ENCODE measurements at places on chromosomes 2 and 18.

- DNase-seq: no peak
These were observed 38.7 kb upstream of the SERTAD2 start for GRCh38 chr2:64692401-64692800.

DNA sequence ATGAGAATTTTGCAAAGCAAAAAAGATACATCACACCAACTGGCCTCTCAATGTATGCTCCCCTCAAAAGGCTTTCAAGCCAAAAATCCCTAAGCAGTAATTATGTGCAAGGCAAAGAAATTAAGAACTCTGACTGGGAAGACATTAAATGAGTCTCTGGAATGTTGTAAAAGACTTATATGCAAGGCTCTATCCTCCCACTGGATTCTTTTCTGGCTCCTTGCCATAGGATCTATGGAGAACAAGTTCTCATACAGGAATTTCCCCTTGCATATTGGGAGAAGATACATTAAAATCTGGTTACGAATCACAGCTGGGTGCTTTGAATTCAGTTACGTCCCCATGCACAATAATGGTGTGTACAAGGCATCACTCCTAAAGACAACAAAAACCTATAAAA is 73.4 kb upstream of the ATL2 start:
- no peak for DNase-seq

DNA sequence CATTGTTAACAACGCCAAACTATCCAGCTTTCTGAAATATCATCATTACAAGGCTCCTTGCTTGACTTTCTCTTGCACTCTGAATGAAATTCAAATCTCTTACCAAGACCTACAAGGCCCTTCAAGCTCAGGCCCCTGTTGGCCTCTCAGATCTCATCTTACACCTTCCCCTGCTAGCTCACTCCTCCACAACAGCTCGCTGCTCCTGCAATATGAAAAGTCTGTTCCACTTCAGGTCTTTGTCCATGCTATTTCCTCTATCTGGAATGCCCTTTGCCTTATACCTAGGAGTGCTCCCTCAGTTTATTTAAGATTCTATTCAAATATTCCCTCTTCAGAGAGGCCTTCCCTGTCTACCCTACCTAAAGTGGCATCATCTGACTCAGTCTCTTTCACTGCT is 91.7 kb downstream of the SESTD1 start:
- no peak for DNase-seq

DNA sequence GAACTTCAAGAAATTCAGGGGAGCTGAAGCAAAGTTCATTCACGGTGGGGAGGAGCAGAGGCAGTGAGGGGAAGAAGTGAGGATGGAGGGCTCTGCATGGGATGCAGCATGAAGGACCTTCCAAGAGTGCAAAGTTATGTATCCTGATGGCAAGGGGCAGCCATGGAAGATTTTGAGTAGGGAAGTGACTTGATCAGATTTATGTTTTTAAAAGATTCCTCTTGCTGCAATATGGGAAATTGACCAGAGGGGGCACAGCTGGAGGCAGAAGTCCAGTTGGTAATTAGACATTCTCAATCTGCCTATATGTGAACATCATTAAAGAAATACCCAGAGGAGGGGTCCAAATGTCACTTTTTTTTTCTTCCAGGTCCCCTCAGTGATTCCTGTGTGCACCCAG is 21.5 kb upstream of the ANXA4 start:
- DNase-seq: no peak

DNA sequence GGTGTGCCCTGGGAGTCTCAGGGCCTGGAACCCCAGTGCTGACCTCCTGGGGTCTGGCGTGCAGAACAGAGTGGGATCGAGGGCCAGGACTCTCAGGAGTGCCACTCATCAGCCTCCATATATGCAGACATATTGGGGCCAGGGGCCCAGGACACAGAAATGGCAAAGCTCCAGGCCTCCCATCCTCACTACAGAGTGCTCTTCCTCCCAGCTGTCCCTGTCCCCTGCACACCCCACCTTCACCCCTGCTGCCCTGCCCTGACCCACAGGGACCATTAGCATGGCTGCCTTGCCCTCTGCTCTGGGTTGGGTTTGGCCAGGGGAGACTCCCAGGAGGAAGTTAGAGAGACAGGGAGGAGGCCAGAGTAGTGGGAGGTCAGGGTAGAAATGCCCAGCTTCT is 2.8 kb downstream of the TEX51 start:
- DNase-seq: no peak

DNA sequence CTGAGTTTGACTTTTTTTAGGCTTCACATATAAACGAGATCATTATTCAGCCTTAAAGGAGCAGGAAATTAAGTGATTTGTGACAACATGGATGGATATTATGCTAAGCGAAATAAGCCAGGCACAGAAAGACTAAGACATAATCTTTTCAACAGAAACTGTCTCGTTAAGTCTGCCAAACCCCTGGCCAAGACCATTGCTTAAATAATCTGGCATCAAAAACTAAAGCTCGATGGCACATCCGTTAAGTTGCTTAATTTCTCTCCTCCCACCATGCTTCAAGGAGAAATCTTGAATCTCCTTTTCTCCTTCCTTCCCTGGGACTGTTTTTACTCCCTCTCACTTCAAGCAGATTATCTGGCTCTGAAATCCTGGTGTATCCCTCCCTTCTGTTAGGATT is 140.3 kb downstream of the GALNT14 start:
- no peak for DNase-seq

- no peak for DNase-seq
These were observed 43.5 kb downstream of the DOK6 start for GRCh38 chr18:69444221-69444620.

- no peak for DNase-seq
These were observed 233.8 kb upstream of the SKOR2 start for GRCh38 chr18:47485221-47485797.

DNA sequence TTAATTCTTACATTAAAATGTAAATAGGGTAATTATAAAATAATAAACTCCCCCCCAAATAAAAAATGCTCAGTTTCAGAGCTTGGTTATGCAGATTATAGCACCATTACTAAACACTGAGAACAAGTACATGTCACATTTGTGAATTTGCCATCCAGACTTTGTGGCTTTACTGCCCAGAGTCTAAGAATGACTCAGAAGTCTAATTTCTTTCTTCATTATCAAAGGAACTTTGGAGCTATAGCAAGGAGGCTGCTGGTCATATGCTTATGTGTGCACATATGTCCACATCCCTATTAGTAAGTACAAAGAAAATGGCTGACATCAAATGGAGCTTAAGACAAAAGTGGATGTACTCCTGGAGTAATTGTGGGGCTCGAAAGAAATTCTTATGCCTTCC is 248.5 kb upstream of the SESTD1 start:
- DNase-seq: no peak

DNA sequence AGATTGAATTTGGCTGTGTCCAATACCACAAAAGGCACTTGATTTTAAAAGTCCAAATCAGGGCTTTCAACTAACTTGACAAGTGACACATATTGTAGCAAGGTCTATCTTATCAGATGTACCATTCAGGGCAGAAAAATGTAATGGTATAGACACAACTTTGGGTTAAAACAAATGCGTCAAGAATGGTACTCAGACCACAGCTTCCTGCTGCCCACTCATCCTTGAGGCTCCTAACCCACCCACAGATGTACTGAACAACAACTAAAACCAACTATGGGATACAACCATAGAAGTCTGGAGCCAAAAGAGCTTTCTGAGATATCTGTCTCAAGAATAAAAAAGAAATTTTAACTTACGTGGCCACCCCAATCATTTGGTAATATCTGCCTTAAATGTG is 105.2 kb downstream of the RBM43 start:
- no peak for DNase-seq

DNA sequence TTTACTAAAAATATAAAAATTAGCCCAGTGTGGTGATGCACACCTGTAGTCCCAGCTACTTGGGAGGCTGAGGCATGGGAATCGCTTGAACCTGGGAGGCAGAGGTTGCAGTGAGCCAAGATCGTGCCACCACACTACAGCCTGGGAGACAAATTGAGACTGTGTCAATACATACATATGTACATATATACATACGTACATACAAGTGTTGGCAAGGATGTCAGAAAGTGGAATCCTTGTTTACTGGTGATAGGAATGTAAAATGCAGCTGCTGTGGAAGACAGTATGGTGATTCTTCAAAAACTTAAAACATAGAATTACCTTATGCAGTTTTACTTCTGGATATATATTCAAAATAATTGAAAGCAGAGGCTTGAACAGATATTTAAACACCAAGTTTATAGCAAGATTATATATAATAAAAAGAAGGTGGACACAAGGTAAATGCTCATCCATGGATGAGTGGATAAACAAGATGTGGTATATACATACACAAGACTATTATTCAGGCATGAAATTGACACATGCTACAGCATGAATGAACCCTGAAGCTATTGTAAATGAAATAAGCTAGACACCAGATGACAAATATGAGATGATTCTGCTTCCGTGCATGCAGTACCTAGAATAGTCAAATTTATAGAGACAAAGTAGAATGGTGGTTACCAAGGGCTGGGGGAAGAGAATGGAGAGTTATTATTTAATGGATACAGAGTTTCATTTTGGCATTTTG is 43.2 kb downstream of the CCDC138 start:
- no peak for DNase-seq

DNA sequence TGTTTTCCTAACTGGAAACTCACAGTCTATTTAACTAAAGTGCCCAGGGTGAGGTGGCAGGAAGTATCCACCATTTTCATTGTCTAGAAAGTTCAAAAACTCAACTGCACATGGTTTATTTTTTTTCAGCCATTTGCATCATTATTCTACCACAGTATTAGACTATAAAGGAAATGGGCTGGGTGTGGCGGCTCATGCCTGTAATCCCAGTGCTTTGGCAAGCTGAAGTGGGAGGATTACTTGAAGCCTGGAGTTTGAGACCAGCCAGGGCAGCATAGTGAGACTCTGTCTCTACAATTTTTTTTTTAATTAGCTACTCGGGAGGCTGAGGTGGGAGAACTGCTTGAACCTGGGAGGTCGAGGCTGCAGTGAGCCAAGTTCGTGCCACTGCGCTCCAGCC is 213.8 kb downstream of the MYO3B start:
- DNase-seq: no peak

DNA sequence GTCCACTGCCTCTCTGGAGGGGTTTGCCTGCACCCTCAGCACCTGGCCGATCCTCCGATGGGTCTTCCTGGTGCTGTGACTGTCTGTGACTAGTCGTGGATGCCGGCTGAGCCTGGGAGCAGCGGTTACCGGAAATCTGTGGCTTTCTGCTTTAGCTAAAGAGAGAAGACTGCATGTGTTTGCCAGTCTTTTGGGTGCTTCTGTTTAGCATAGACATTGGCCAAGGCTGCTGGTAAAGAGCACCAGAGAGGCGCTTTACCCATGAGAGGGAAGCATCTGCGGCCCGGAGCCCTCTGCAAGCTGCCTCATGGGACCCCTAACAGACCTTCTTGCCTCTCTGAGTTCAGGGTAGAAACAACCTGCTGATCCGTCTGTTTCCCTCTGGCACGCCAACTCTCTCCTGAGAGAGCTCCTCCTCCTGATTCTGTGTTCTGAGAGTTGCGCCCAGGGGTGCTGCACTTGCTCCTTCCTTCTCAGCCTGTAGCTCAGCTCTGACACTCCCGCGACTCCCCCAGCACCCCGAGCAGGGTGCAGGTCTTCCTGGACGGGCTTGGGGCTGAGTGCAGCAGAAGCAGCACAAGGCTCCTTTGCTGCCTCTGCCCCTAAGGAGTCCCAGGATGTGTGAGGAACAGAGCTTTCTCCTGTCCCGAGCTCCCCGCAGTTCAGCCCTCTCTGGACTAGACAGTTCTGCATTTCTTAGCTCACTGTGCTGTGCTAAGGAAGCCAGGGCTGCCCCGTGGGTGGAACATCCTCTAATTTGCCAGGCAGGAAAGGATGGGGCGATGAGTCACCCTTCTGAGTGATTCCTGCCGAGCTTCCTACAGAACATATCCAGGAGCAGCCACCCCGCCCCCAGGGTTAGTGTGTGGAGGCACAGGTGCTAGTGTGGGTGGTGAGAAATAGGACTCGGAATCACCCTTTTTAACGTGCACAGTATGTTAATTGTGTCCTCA is 203.2 kb downstream of the SH3RF3 start:
- DNase-seq: peak; percentile 87
